CD4-positive, alpha-beta T cell treated with Interleukin-21 for 1 hour (primary cell): ENCODE measurements at places on chromosomes 2 and 18.
A peak's percentile ranks its signal among the peaks of the same experiment; 100 is the strongest.

DNA sequence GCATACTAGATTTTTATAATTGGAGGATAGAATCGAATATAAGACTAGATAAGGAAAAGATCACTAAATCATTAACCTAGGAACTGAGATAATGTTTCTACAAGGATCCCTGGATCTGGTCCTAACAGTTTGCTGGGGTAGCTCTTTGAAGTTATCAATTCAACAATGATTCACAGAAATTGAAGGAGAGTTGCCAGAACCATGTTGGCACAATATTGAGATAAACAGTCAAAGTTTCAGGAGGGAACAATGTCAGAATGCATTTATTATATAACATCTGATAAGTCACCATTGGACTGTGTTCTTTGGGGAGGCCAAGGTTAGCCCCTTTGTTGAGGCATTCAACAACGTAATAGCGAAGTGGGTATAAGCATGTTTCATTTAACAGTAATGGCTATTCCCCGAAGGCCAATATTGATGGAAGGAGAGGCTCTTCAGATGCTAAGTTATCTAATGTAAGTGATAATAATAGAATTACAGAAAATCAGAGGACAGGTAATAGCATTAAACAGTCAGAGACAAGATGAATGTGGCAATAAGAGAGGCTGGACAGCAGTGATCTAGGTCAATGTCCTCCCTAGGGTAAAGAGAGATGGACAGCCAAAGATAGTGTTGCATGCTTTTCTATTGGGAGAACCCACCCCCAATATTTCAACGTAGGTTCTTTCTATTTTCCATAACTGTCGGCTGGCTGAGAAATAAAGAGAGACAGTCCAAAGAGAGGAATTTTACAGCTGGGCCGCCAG lies 604.8 kb upstream of the GYPC start:
- no peak for DNase-seq

GRCh38 chr2:74502147-74502719 lies 2.8 kb upstream of the LBX2 start:
- DNase-seq, result no peak

DNA sequence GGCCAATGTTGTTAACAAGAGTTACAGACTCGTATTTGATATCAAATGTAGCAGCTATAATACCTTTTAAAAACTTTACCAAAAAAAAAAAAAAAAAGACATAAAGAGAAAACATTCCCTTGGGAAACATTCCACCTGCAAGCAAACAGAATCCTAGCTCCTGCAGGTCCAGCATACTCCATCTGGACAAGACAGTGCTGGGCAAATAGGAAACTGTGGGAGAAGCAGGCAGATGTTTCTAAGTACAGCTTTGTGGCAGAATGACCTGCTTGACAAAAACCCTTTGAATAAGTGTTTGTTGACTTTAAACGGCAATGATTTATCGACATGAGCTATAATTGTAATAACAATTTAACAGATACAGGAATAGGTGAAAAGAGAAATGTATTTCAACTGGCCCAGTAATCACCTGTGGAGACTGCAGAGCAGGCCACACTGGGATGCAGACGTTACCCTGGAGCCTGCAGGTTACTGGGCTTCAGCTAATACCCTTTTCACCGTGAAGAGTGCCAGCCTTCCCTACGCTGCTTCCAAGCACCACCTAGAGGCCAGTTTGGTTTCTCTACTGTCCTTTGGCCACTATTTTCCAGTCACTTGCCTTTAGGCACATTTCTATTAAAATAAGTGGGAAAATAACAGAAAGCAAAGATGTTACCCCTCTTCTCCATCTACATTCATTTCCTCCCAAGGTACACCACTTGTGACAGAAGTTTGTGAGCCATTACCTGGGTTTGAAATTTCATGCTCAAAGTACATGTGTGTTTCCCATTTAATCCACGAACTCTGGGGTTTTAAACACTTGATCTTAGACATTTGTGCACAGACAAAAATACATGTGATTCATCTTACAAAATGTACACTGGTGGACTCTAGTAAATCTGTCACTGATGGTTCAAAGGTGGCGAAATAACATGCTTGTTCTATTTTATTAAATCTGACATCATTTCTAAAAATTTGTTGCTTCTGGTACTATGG lies 96.9 kb upstream of the ZNF397 start:
- peak; percentile 44 for DNase-seq

- DNase-seq, result peak; percentile 42
Observed at GRCh38 chr2:27431395-27431794, 3.0 kb downstream of the NRBP1 start.

GRCh38 chr2:84526562-84526961 lies 10.3 kb downstream of the DNAH6 start:
- peak; percentile 23 for DNase-seq

- no peak for DNase-seq
Observed at GRCh38 chr18:67376372-67376771, 140.1 kb downstream of the DSEL start.

DNA sequence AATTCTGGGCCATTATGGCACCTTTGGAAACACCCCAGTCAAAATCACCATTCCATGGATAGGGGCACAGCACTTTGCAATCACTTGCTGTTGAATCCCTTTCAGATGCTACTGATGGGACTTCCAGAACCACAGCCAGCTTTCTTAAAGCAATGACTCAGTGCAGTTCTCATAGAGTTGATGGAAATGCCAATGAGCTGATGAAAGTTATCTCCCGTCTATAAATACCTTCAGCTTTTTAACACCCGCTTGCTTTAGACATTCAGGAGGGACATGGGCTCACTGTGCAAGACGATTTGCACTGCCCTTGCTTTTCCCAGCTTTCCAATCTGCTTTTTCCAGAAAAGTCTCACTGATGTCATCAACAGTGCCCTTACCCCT lies 66.7 kb upstream of the RPL31 start:
- no peak for DNase-seq

DNA sequence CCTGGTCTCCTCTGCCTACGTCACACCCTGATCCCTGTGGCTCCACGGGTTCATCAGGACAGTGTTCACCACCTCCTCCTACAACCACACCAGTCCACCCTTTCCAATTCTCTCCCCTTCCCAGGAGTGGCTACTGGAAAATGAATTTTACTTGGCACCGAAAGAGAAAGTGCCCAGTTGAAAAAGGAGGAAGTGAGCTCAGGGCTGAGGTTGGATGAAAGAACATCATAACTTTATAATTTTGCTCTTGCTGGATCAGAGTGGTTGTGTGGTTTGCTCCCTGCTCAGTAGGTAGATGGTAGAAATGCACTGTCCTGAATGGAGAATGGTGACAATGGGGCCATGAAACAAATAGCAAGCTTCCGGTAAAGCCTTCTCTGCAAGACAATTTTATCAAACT lies 140.3 kb upstream of the DDX18 start:
- DNase-seq, result no peak

DNA sequence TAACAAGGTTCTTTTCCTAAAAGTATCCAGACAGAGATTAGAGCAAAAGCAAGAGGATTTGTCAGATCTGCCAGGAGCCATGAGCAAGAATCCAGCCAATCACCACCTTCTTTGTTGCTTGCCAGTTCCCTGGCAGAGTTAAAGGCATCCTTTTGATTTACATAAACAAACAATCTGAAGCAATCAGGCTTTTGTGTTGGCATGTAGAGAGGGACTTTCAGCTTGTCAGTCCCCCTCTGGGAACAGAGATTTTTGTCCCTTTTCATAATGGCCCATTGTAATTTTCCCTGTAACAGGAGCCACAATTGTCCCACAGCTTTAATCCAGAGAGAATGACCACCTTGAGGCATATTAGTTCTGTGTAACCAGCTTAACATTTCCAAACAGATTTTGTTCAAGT lies at the start of gene ERMN:
TSS of gene ERMN (minus strand) at position 39 of the 400 bp plus-strand sequence. CDS start 182 bp downstream, outside the sequence.
- no peak for DNase-seq

DNA sequence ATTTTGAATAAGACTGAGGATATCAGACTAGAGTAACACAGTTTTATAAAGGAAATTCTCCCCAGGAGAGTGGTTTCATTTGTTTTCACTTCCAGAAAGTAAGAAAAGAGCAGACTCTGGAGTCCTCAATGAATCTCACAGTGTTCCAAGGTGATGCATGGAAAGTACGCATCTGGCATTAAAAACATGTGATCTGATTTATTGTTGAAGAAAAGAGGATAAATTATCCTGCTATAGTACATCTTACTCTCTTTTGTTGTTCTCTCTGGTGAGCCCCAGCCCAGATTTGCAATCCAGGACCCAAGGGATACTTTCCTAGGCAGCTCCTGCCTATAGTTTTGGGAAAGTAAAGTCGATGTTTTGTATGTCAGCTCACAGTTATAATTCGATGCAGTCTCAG lies 285.9 kb downstream of the CTNNA2 start:
- no peak for DNase-seq

DNA sequence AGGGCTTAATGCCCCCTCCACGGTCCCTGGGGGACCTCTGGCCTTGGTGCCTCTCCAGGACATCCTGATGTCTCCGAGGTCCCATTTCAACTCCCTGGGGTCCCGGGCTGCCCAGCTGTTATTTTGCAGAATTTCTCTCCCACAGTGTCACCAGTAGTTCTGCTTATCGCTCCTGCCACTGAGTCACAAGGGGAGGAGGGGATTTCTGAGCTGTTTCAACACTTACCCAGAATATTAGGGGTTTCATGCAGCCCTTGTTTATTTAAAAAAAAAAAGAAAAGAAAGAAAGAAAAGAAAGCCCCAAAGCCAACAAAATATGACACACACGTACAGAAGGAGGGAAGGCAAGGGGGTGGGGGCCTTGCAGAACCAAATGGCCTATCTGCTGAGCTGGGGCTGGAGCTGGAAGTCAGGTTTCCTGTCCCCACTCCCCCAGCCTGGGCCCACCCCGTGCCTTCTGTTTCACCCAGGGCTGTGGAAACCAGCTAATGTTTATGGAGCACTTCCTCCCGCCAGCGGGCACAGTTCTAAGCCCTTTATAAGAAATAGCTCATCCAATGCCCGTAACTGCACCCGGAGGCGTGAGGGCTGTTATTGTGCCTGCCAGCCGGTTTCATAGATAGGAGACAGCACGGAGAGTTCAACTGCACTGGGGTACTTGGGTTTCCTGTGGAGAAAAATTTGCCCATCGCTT lies 8.4 kb upstream of the ARID5A start:
- peak; percentile 75 for DNase-seq

GRCh38 chr2:233129351-233129978 lies 69.3 kb downstream of the INPP5D start:
- DNase-seq, result no peak

DNA sequence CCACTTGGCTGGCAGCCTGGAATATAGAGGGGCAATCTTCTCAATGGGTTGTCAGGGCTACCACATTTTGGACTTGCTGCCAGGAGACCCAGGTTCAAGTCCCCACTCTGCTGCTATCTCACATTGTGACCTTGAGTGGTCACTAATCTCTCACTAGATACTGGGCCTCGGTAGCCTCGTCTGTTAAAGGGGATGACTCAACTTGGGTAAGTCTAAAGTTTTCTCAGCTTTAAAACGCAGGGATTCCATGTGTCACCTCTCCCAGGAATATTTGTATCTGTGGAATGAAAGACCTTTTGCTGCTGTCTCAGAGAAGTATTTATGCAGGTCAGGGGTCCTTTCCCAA lies 86.3 kb downstream of the SEMA4F start:
- DNase-seq, result no peak

- DNase-seq, result no peak
Observed at GRCh38 chr2:182381225-182381624, 45.6 kb downstream of the PDE1A start.

DNA sequence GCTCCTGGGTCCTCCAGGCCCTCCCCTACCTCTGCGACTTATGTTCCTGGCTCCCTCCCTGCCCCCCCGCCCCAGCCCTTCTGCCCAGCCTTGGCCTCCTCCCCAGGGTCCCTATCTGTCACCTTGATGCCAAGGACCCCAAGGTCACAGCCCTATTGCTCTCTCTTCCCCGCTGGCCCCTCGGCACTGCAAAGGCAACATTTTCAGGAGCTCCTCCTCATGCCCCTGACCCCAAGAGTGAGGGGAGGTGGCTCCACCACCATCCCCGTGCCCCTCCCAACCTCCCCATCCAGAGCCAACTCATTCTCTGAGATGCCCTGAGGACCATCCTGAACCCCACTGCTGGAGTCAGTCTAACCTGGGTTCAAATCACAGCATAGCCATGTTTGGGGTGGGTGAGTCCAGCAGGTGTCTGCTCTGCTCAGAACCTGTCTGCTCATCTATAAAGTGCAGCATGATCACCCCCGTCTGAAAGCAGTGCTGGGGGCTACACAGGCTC lies 11.7 kb downstream of the LIMS2 start:
- DNase-seq, result no peak

GRCh38 chr18:71371951-71372605 lies 1083.2 kb downstream of the SOCS6 start:
- DNase-seq, result no peak

- no peak for DNase-seq
Observed at GRCh38 chr2:134866498-134867099, 28.2 kb downstream of the ACMSD start.

DNA sequence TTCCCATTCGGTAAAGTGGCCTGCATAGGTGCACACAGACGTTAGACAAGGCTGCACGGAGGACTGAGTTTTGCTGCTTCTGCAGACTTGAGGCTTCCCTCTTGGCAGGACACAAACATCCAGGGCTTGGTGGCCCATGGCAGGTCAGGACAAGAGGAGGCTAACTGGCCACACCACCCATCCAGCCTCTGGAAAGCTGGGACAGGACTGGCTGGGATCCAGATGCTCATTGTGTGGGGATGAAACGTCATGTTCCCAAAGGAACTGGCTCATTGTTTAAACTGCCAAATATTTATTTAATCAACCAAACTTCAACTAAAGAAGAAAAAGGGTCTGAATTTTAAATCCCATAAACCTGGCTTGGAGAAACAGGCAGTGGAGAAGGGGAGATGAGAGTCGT lies 239.1 kb upstream of the EPAS1 start:
- DNase-seq, result no peak

GRCh38 chr2:157291018-157291417 lies 33.5 kb downstream of the GALNT5 start:
- DNase-seq, result no peak

- no peak for DNase-seq
Observed at GRCh38 chr18:8584798-8585197, 24.4 kb upstream of the RAB12 start.

GRCh38 chr2:197433780-197434438 lies 919 bp downstream of the SF3B1 start:
- no peak for DNase-seq

- DNase-seq, result no peak
Observed at GRCh38 chr2:100812573-100812972, 7.4 kb upstream of the NPAS2 start.

DNA sequence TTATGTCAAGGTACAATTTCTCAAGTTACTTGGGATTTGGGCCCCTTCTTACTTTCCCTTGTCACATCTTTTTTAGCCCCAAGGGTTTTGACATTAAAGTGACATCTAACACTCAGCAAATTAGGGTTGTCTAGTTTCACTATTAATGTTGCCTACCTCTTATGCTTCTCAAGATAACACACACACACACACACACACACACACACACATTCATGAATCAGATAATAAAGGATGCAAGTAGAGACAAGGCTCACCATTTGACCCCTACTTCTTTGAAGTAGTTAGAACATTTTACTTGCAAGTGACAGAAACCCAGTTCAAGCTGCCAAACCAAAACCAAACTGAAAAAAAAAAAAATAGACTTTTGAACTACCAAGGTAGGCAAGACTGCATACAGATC lies 138.8 kb downstream of the TRIB2 start:
- peak; percentile 47 for DNase-seq
